ENCODE measurements at places on chromosomes 6 and 20. TPM values are rescaled to one million over a fixed set of nuclear protein-coding genes. Genes with fewer than 3 reads are reported as not detected.

The TAGAP gene
- not detected for total RNA-seq

- no peak for DNase-seq
Measured at GRCh38 chr20:36777167-36777566, 3.6 kb upstream of the DSN1 start.

The LHFPL5 gene
- not detected for total RNA-seq

DNA sequence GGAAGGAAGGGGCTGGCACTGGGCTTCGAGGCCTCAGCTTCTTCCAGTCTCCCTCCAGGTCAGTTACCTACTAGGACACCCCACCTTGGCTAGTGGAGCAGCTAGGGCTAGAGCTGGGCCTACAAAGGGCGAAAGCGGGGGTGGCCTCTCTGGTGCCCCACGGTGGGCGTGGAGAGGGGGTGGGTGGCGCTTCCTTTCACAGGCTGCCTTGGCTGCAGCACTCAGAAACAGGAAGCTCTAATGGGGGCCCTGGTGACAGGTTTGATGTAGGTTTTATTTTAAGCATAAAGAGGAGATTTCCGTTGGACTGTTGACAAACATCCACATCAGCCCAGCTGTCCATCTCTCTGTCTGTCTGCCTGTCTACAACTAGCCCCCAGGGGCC is 13.4 kb downstream of the FAM110A start:
- DNase-seq = no peak

The PHACTR3 gene
- 0.59 TPM for total RNA-seq

- no peak for DNase-seq
Measured at GRCh38 chr6:55666606-55667225, 87.7 kb upstream of the HMGCLL1 start.

DNA sequence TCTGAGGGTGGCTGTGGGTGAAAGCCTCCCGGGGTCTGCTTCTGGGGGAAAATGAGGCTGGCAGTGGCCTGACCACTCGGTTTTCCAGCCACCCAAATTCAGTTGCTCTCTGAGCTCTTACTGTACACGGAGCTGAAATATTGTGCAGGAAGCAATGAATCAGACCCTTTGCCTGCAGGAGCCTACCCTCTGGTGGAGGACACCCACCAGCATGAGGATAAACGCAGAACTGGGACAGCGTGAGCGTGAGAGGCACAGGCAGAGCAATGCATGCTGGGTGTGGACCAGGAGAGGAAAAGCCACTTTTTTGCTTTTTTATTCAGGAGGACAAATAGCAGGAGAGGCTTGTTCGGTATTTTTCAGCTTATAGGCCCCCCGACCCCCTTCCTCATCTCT is 298.0 kb downstream of the QKI start:
- no peak for DNase-seq

DNA sequence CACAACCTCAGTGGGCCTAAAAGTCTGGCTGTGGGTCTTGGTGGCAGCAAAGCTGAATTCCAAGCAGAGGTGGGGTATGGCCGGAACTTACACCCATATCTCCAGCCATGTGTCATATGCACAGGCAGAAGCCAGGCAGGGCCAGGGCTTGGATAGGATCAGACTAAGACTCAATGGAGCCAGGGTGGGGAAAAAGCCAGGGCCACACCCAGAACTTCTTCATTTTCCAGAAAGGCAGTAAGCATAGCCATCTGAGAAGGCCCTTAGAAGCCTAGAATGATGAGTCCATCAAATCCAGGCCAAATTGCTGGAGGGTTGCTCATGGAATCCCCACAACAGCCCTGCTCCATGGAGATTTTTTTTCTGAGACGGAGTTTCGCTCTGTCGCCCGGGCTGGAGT is 116.2 kb upstream of the SRSF6 start:
- DNase-seq = no peak

GRCh38 chr6:132400883-132401617 is at the start of gene MOXD1:
Gene MOXD1, minus strand, starts transcription at chr6:132401475. Its CDS starts 49 bp downstream, at chr6:132401426.
- DNase-seq = no peak

- no peak for DNase-seq
Measured at GRCh38 chr6:20266851-20267608, 54.8 kb upstream of the MBOAT1 start.

DNA sequence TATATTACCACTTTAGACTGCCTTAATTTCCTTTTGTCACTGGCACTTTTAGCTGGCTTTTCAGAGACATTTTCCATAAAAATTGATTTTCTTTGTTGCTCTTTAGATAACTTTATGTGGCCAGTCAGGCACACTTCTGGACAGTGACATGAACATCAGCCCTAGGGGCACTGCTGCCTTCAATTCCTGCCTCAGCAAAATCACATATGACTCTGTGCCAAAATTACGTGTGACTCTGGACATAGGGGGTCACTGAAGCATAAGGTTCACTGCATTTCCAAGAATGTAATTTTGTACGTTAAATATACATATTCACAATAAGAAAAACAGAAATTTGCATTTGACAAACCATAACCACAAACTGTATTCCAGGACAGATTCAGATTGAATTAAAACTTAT is 66.5 kb downstream of the ESF1 start:
- DNase-seq = no peak

The LRRN4 gene
- total RNA-seq = not detected

DNA sequence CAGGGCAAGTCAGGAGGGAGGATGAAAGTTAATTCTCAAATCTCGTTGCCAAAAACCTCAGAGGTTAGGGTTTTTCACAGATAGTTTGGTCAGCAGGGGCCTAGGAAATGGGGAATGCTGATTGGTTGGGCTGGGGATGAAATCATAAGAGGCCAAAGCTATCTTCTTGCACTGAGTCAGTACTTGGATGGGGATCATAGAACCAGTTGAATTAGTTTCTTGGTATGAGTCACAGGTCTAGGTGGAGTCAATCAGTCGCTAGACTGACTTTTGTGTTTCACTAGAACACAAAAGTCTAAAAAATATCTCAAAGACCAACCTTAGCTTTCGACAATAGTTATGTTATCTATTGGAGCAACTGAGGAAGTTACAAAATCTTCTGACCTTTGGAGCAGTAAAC is 368.5 kb downstream of the TBC1D32 start:
- no peak for DNase-seq

- DNase-seq = no peak
Measured at GRCh38 chr6:134077301-134077700, 24.9 kb upstream of the SLC2A12 start.

The TCP11 gene
- total RNA-seq = not detected

The KIF13A gene
- total RNA-seq = 47.4 TPM

GRCh38 chr20:44955270-44955669 is 4.9 kb downstream of the TOMM34 start:
- DNase-seq = no peak

- no peak for DNase-seq
Measured at GRCh38 chr6:11414176-11414963, 123.2 kb upstream of the TMEM170B start.

- DNase-seq = no peak
Measured at GRCh38 chr6:72876256-72876655, 254.4 kb downstream of the KCNQ5 start.

The HCK gene
- 1.4 TPM for total RNA-seq

- no peak for DNase-seq
Measured at GRCh38 chr6:6351511-6352025, 31.1 kb upstream of the F13A1 start.

DNA sequence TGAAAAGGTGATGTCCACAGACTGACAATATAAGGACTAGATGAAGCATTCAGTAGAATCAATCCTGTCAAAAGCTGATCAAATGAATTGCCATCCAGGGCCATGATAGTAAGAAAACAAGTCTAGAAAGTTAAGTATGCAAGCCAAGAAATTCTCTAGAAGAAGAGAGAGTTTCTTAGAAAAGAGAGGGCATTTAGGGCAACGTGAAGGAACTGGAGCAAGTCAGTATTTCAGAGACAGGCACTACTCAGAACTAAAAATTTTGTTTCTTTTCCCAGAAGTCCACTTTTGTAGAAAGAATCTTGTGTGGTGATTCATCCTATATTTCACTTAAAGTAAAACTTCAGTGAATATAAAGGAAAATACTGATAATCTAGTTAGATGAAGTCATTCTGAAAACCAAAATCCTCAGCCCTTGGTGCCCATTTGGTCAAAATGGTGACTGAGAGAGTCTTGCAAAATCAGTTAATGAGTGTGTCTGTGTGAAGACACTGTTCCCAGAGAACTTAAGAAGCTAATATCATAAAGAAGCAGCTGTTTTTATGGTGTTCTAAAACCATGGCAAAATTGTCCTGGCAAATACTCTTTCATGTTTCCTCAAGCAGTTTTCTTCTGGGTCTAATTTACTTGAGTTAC is 82.2 kb downstream of the COL19A1 start:
- DNase-seq = no peak

DNA sequence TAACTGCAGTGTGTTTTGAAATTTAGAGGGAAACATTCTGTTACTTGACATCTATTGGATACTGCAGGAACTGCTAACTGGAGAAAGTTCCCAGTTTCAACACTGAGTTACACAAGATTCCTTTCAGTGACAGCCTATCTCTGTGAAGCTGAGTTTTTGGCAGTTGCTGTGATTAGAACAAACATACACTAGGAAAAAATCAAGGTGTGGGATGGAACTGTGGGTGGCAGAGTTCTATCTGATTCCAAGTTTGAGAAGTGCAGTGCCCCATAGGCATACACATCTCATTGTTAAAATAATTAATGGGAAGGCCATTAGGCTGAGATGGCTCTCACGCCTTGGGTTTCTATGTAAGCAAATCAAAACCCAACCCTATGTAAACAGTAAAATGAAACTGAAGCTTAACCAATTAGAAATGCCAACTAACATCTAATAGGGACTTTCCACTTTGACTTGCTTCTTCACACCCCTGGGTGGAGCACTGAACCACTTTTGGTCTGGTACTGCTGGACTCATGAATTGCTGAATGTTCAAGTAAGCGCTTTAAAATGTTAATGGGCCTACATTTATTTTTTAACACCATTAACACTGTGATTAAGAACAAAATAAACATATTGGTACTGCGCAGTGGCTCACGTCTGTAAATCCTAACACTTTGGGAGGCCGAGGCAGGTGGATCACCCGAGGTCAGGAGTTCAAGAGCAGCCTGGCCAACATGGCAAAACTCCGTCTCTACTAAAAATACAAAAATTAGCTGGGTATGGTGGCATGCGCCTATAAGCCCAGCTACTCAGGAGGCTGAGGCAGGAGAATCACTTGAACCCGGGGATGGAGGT is 55.2 kb upstream of the TBC1D7 start:
- no peak for DNase-seq

- no peak for DNase-seq
Measured at GRCh38 chr20:63734111-63734945, 2.1 kb upstream of the LIME1 start.

DNA sequence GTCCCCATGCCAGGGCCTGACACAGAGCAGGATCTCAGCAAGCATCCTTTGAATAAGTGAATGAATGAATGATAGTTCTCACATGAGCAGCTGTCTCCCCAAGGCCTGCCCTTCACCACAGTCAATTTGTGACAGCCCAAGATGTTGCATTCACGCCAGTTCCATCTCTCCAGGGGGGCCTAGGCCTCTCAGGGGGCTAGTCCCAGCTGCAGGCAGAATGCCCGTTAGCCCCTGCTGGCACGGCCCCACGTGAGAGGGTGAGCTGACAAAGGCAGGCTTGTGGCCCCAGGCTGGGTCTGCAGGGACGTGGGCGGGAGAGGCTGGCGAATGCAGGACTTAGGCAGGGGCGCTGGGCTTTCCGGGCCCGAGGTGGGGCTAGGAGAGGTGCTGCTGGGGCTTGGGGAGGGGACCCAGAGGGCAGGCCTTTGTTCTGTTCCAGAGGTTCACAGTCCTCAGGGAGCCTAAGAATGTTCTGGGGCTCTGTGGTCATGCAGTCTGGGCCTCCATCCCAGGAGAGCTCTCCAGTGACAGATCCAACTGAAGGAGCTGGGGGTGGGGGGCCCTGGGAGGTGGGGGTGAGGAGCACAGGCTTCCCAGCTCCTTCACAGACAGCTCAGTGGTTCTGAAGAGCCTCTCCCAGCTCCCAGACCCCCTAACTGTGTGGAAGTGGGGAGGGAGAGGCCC is 30.5 kb upstream of the TLDC2 start:
- no peak for DNase-seq

DNA sequence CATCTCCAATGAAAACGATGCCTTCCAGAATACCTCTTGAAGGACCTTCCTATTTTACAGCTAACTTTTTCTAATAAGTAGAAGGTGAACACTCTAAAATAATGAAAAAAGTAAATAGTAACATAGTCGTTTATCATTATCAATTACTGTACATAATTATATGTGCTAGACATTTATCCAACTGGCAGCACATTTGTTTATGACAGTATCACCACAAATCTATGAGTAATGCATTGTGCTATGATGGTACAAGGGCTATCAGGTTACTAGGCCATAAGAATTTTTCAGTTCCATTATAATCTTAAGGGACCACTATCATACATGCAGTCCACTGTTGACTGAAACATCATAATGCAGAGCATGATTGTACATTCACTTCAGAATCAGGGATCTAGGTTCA is 68.4 kb downstream of the ATG5 start:
- DNase-seq = no peak

- DNase-seq = no peak
Measured at GRCh38 chr6:144749263-144749662, 464.1 kb downstream of the UTRN start.

DNA sequence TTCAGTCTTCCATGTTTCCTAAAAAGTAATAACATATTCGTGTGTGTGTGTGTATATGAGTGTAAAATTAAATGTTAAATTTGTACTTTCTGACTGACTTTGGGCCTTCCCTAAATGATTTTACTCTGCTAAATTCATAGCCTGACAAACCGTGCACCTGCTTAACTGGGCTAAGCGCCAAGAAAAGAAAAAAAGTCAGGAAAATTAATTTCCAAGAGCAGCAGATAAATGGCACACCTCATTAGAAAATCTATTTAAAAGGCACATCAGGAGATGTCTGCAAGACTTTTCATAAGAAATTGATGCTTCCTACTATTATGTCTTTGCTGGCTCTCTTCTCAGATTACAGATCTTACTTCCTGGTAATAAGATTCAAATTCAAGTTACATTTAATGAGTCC is 72.4 kb downstream of the TRDN start:
- no peak for DNase-seq

DNA sequence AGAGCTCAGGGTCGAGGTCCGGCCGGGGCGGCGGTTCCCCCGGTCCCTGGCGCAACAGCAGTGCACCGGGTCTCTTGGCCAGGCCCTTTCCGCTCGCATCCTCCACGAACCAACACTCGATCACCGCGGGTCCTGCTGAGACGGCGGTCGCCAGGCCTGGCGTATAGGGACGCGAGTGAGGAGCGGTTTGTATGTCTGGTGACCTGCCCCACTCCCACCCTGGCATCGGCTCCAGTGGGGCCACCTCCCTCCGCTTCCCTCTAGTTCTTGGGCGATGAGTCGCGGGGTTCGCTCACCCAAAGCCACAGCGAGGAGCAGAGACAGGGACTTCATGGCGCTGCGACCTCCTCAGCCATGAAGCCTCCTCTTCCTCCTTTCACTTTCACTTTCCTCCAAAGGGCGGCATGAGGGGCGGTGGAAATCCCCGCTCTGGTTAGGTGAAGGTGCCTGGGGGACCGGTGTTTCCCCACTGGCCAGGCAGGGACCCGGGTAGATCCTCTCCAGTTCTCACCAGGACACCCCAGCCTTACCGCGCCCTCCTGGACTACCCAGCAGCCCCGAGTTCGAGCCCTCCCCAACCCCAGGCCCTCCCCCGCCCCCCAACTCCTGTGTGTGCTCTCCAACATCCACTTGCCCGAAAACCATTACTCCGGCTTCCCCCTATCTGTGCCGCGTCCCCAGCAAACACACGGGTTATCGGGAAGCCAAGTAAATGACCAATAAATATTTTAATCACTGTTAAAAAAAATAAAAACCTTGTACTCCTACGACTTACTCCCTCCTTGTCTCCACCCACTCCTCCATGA is at the start of gene TAPBP:
TAPBP (minus strand) TSS at position 370 of the 806 bp plus-strand sequence; CDS start at position 333, 37 bp downstream.
- DNase-seq = peak; percentile 49

All from gastrocnemius medialis (tissue), 4 donors.